ENCODE measurements at places on chromosomes 7 and 10.

GRCh38 chr7:151869455-151869854 is 7.5 kb downstream of the PRKAG2 start:
- no peak for DNase-seq

DNA sequence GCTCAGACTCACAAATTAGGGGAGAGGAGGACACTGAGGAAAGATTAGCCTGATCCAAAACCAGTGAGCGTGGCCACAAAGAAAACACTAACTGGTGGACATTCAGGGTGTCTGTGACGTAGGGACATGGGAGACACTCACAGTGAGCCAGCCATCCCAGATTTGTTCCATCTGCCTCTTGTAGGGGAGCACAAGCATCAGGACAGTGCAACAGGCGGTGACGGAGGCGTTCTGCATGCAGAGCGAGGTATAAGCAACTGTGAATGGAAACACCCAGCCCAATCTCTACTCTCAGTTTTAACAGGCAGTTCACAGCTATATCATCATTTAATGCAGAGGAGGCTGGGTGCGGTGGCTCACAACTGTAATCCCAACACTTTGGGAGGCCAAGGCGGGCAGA is 52.8 kb upstream of the TOMM7 start:
- no peak for DNase-seq

DNA sequence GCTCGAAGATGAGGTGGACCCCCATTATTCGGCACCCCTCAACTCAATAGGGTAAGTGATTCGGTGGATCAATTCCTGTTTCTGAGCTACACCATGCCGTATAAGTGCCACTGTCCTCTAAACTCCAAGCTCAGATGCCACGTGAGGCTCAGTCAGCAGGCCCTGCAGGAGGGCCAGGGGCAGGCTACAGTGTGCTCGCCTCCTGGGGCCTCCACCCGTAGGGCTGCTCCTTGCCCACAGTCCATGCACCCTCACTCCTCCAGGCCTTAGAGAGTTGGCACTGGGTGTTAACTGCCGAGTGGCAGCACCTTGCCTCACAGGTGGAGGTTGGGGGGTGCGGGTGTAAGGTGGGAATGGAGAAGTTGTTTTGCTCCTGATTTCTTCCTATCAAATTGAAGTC is 12.1 kb downstream of the C10orf53 start:
- no peak for DNase-seq

- DNase-seq: no peak
Measured at GRCh38 chr7:24926623-24927524, 53.1 kb downstream of the OSBPL3 start.
